A172 (cell line): ENCODE measurements at places on chromosomes 1 and 21. TPM values are rescaled to one million over a fixed set of nuclear protein-coding genes. Genes with fewer than 3 reads are reported as not detected.

- no peak for DNase-seq
Observed at GRCh38 chr1:14067711-14068110, 367.7 kb downstream of the PRDM2 start.

GRCh38 chr1:45739137-45739536, 11.3 kb downstream of the IPP start:
- DNase-seq: no peak

Gene G0S2
- total RNA-seq: not detected in 2 replicates

Gene MTR
- total RNA-seq: 27.4 and 34.4 TPM in 2 replicates

Gene TACSTD2
- not detected in 2 replicates for total RNA-seq

DNA sequence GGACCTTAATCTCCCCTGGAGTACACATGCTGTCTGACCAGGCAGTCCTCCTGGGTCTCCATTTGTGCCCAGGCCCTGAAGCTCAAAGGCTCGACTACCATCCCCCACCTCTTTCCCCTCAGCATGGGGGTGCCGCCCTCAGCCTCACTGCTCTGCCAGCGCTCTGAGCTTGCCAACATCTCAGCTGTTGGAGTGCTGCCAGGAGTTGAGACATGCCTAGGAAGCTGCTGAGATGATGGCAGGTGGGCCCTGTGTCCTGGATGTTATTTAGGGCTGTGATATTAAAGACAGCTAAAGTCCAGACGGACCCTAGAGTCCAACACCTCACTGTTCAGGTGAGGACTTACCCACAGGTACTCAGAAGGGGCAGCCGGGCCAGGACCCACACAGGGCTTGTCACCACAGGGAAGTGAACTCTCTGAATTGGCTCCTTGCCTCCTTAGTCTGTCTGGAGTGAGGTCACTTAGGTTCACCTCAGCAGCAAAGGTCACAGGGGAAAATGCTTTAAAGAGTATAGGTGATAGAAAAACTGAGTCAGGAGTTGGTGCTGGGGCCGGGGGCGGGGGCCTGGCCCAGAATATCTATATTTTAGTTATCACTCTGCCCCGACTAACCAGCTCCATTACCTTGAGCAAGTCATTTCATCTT, 19.7 kb upstream of the KCNC4 start:
- no peak for DNase-seq

DNA sequence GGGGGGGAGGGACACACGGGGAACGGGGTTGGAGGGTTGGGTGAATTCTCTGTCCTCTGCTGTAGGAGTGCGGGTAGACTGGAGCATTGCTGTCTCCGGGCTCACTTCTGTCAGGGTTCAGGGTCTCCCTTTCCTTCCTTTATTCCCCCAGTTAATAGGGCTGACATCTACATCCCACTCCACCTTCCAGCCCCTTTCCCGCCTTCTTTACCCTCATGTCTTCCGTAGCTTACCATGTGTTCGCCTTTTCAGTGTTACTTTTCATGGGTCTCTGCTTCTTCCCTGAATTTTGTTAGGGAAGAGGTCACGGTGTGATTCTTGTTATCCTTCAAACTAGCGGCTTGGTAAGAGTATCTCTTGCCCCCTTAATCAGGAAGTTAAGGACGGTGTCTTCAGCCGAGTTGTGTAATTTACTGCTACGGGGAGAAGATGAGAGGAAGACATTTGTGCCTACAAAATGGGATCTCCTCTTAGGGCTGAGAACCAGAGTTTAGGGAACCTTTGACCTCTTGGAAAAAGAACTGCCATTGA, 917 bp downstream of the RAP1A start:
- DNase-seq: no peak

Gene MMP23B
- 3.9 TPM in 1 of 2 replicates, not detected in the other for total RNA-seq

DNA sequence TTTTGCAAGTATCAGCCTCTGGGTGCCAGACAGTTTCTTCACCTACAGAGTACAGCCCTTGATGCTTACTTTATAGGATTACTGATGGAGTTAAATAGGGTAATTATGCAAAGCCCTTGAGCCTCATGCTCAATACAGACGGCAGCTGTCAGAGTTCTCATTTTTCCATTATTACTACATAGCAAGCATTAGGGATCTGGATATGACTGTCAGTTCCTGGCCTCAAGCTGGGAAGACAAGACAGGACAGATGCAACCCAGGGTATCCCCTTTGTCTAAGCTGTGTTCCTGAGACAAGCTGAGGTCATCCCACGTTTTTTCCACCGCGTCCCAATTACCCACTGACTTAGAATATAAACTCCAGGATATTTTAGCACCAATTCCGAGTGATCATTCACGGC, 94.4 kb downstream of the SLC35F3 start:
- no peak for DNase-seq

GRCh38 chr1:101260556-101261350, 23.9 kb downstream of the S1PR1 start:
- DNase-seq: no peak

Gene OLFML3
- 26.8 and 31.2 TPM in 2 replicates for total RNA-seq

- DNase-seq: peak; percentile 48
Observed at GRCh38 chr1:155207806-155208540, at the start of gene THBS3. Gene THBS3 (minus strand): TSS chr1:155207897. CDS start chr1:155207876, 21 bp downstream.

Gene COL24A1
- total RNA-seq: 0.03 and 0.07 TPM in 2 replicates

Gene ADAMTSL4
- total RNA-seq: 0.38 and 2.3 TPM in 2 replicates

DNA sequence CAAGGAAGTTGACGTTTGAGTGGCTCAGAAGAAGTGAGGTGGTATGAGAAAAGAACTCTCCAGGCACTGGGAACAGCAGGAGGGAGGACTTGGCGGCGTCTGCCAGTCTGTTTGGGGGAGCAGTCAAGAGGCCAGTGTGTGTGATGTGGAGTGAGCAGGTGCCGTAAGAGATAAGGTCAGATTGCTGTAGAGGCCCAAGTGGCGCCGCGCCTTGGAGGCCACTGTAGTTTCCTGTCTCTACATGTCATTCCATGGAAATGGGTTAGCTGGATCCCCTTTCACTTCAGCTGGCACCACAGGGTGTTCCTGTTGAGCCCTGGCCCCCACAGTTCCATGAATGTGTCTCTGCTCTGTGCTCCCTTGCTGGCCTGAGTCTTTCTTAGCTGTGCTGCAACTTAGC, 35.5 kb upstream of the PTPRF start:
- DNase-seq: no peak

Gene OR2L8
- not detected in 2 replicates for total RNA-seq

Gene ADAMTS5
- total RNA-seq: 0.02 and 0.10 TPM in 2 replicates
